ENCODE measurements at places on chromosomes 2 and 18. TPM values are rescaled to one million over a fixed set of nuclear protein-coding genes. Genes with fewer than 3 reads are reported as not detected.

The TCF4 gene
- total RNA-seq = 65.2 TPM

The MAP2 gene
- total RNA-seq = 7.2 TPM

The GDF7 gene
- 0.37 TPM for total RNA-seq

The COBLL1 gene
- 146 TPM for total RNA-seq

The WIPF1 gene
- total RNA-seq = 22.0 TPM

The ANKRD62 gene
- total RNA-seq = not detected

The IRS1 gene
- 20.1 TPM for total RNA-seq

The FSIP2 gene
- total RNA-seq = 9.4 TPM

The TXNDC2 gene
- total RNA-seq = not detected

The PASK gene
- total RNA-seq = 8.8 TPM

The SCYGR4 gene
- not detected for total RNA-seq

The CSRNP3 gene
- 14.0 TPM for total RNA-seq

The NRP2 gene
- 60.2 TPM for total RNA-seq

The GALR1 gene
- 0.36 TPM for total RNA-seq

The C2orf66 gene
- total RNA-seq = not detected

The GALNT5 gene
- 16.3 TPM for total RNA-seq

The RPRM gene
- total RNA-seq = 2.1 TPM

The PROM2 gene
- total RNA-seq = 1.2 TPM
